ENCODE measurements at places on chromosomes 13 and 19.

DNA sequence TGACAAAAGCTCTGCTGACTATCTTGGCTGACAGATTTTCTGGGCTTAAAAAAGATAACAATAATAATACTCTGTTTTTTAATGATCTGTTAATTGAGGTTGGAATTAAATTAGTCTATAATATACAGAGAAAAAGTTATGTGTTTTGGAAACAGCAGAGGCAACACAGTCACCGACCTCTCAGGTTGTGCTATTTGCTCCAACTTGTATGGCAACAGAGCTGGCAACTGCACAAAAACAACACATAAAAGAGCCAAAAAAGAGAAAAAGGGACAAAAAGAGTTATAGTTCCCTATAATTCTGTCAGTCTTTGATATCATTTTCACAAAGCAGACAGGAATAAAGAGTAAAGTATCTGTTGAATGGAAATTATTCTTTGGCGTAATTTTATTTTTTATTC is 102.3 kb upstream of the POSTN start:
- no peak for DNase-seq

GRCh38 chr13:101916108-101916774 is 463.8 kb downstream of the ITGBL1 start:
- no peak for DNase-seq

GRCh38 chr19:15449620-15450527 is at the start of gene WIZ:
WIZ (minus strand) TSS chr19:15449956; CDS start chr19:15448307, 1,649 bp downstream.
- DNase-seq: peak; percentile 79

GRCh38 chr13:104025303-104025702 is 959.1 kb upstream of the SLC10A2 start:
- DNase-seq: no peak

GRCh38 chr19:42343344-42344110 is 18.1 kb downstream of the MEGF8 start:
- DNase-seq: no peak

GRCh38 chr13:51323824-51324511 is 15.5 kb upstream of the SERPINE3 start:
- DNase-seq: no peak

Measured in T-helper 9 cell (primary cell).